SW480 (cell line): ENCODE measurements at places on chromosomes 3 and 15.

GRCh38 chr3:149077628-149078027 lies 8.7 kb downstream of the HLTF start:
- no peak for DNase-seq

GRCh38 chr15:73851689-73852088 lies 21.7 kb upstream of the TBC1D21 start:
- DNase-seq: peak; percentile 23

DNA sequence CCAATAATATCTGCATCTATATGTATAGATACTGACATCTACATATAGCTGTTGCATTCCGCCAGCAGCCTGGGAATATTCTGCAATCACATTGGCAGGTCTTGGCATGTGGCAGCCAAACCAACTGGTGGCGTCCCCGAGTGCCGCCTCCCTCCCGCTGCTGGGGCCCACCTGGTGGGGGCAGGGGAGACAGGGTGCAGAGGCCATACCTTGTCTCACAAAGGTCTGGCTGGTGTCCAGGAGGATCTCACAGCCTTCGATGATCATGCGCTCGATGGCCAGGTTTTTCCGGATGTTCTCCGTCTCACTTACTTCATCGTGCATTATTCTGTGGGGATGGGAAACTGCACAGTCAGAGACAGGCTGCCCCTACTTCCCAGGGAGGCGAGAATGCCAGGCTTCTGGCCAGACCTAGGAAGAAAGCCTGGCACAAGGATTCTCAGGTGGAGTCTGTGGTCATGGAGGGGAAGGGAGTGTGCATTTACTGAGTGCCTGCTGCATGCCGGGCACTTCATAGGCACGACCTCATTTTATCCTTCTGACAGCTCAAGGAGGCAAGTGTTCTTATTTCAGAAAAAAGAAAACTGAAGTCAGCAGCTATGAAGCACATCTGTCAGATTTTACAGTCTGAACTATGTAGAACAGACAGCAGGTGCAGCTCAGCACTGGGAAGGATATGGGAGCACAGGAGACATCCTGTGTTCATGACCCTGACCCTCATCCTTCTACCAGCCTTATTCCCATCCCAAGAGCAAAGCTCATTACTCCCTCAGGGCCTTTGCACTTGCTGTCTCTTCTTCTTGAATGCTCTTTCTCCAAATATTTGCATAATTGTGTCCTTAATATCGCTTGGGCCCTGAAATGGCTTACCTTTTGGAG lies 62.8 kb downstream of the RASGRF1 start:
- DNase-seq: no peak

DNA sequence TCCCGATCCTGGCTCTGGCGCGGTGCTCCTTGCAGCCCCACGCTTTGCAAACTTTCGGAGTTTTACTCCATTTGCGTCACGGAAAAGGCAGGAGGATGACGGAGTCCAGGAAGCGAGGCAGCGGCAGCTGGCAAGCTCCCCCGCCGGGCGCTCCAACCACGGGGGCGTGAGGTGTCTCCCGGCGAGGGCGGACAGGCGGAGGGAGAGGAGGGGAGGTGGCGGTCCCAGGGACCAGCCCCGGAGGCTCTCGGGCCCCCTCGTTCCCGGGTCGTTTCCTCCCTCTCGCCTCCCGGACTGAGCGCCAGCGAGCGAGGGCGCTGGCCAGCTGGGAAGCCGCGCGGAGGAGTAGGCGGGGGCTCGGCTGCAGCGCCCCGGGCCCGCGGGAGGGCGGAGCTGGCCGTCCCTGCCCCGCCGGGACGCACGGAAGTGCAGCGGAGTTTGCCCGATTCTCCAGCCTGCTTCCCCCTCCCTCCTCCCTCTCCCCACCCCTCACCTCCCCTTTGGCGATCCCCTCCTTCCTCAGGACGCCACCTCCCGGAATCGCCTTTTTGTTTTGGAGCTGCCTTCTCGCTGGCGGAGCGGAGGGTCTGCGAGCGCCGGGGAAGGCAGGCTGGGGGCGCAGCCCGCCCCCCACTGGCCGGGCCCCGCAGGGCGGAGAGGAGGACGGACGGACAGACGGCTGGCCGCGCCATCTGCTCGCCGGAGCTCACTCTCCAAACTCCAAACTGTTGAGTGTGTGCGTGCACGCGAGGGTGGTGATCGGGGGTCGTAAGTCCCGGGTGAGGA lies at the start of gene SNX33:
Gene SNX33 (plus strand): TSS at position 543 of the 786 bp plus-strand sequence. CDS start 1,191 bp downstream, outside the sequence.
- peak; percentile 60 for DNase-seq

GRCh38 chr15:80635953-80636352 lies 59.2 kb upstream of the ABHD17C start:
- DNase-seq: no peak

DNA sequence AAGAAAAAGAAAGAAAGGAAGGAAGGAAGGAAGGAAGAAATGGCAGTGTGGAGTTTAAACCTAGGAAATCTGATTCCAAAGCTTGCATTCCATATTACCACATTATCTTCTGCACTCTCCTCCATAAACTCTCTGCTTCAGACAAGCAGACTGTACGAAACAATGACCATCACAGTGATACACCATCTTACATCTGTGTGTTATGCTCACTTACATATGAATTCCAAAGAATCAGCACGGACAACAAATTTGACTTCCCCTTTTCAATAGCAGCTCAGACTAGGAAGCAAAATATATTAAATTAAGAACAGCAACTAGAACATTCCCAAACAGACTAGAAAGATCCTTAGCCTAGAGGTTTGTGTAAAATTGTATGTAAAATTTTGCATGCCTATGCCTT lies 18.0 kb upstream of the PPM1L start:
- DNase-seq: no peak

GRCh38 chr15:41888662-41889253 lies 5.1 kb downstream of the SPTBN5 start:
- no peak for DNase-seq

- DNase-seq: no peak
These were observed 17.1 kb downstream of the SLC9A9 start for GRCh38 chr3:143831208-143831607.

DNA sequence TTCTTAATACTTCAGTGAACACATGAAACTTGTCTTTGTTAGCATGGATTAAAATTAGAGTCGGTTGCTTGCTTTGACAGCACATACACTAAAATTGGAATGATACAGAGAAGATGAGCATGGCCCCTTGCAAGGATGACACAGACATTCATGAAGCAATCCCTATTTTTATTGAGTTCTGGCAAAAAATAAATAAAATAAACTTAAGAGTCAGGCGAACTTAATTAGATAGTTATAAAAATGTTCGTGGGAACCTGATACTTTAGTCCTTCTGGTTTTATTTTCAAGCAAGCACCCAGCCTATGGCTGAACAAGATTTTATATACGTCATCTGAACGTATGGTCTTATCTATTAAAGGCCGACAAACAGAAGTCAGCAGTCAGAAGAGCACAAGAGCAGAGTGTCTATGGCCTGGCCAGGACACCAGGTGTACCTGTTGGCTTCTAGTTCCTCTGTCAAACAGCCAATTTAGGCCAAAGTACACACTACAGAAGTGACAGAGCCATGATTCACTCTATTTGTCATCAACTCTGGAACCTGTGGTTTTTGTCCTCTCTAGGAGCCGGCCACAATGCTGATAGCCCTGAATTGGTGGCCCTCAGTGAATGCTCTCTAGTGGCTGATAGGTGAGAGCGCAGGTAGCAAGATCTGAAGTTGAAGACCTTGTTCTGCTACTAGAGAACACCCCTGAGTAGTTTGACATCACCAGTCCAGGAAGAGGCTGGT lies 64.3 kb downstream of the LEO1 start:
- peak; percentile 93 for DNase-seq

DNA sequence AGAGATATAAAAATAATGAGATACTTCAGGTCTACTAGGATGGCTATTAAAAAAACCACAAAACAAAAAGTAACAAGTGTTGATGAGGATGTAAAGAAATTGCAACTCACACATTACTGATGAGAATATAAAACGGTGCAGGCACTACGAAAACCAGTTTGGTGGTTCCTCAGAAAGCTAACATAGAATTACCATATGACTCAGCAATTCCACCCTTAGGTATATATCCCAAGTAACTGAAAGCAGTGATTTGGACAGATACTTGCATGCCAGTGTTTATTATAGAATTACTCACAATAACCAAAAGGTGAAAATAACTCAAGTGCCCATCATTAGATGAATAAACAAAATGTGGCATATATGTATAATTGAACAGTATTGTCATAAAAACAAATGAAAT lies 87.5 kb upstream of the MELTF start:
- DNase-seq: no peak

- DNase-seq: no peak
These were observed 508 bp upstream of the SMAD6 start for GRCh38 chr15:66701422-66702034.

GRCh38 chr15:73366766-73367623 lies 1.8 kb downstream of the HCN4 start:
- no peak for DNase-seq

- DNase-seq: no peak
These were observed 10.3 kb downstream of the PKM start for GRCh38 chr15:72220687-72221086.

DNA sequence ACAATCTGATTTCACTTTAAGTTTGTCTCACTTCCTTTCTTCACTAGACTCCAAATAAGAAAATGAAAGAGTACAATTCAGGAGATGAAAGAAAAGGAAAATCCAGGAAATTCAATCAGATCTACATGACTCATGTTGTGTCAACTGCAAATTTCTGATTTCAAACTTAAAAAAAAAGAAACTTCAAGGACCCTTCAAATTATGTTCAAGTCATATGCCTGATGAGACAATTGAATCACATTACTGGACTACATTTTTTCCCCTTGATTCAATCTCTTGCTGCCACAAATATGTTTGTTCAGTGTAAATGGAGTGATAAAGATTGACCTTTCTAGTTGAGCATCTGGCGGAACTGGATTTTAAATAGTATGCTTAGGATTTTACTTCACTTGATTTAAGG lies 37.4 kb downstream of the FRMD5 start:
- DNase-seq: peak; percentile 30

DNA sequence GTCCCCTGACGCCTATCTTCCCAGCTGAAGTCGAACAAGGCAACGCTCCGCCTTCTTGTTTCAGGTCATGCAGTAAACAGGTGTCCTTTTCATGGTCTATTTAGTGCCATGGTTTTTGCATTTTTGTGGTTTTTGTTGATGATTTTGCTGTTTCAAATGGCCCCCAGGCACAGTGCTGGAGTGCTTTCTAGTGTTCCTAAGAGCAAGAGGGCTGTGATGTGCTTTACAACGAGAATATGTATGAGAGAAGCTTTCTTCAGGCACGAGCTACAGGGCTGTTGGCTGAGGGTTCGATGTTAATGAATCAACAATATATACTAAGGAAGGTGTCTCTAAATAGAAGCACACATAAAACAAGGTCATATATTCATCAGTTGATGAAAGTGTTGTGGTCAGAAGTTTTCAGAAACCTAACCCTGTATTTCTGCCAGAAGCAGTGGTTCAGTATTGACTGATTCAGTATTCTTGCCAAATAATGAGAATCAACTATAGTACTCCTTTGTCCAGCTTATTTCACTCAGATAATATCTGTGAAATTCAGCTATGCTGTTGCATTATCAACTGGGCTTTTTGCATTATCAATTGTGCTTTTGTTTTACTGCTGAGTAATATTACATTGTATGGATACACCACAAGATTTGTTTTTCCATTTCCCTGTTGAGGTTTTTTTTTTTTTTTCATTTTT lies 18.5 kb downstream of the LIMD1 start:
- DNase-seq: peak; percentile 93

GRCh38 chr3:46586738-46587246 lies 20.7 kb upstream of the LRRC2 start:
- no peak for DNase-seq

GRCh38 chr3:67526246-67526645 lies 128.2 kb downstream of the SUCLG2 start:
- DNase-seq: peak; percentile 76

GRCh38 chr15:92449476-92449875 lies 55.8 kb downstream of the ST8SIA2 start:
- no peak for DNase-seq

GRCh38 chr15:68205558-68205944 lies 419 bp upstream of the CALML4 start:
- DNase-seq: no peak

DNA sequence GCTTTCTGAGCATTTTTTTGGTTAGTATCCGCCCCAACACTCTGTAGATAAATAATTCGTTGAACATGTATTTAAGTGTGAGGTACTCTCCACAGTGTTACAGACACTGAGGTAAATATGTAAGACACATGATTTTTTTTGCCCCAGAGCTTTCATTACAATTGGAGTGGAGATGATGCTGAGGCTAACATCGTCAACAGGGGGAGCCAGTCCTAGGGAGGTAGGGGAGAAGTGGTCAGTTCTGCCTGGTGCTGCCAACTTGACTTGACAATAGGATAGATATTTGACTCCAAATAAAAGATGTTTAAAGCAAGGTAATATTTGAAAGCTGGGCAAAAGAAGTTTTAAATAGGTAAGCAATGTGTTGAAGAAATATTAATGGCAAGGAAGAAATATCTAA lies 295.7 kb downstream of the UNC13C start:
- DNase-seq: no peak

GRCh38 chr3:122415762-122416654 lies at the start of gene WDR5B:
TSS of gene WDR5B (minus strand) at chr3:122416062. CDS start at chr3:122415528, 534 bp downstream.
- peak; percentile 96 for DNase-seq

- no peak for DNase-seq
These were observed 506.5 kb downstream of the MAGI1 start for GRCh38 chr3:65532215-65532614.

DNA sequence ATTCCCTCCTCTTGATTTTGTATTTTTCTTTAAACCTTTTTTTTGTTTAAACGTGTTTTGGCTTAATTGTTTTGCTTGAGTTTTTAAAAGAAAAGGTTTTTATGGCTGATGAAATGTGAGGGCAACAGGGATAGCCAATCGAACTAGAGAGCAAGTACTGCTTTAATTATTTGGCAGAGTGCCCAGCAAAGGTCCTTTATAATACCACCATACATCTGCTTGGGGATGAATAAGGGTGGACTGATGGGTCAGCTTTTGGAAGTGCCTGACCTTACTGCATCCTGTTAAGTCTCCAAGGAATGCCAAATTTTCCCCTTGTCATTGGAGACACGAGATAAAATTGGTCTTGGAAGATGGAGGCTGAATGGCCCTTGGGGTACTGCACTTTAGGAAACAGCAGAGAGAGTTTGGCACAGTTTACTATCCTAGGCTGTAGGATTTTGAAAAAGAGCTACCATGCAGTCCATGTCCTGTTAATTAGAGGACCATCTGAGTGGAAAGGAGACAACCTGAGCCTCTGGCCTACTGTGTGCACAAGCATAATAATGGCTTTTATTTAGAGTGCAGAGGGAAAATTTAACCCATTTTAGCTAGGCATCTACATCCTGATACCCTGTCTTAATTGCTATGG lies 19.8 kb upstream of the MTHFS start:
- DNase-seq: no peak

GRCh38 chr3:193772422-193772763 lies 179.4 kb downstream of the OPA1 start:
- DNase-seq: peak; percentile 37

DNA sequence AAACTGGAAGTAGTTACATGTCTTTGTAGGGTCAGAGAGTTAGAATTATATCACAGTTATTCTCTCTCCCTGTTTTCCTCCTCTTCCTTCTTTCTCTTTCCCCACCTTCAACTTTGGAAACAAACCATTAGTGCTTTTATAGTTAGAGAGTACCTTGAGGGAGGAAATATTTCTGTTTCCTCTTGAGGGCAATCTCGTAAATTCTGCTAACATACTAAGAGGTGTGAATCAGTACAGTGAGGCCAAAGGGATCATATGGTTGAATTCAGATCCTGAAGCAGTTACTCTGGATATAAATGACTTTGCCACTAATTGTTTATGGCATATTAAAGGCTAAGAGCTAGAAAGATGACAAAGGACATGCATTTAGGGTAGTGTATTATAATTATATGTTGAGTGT lies 60.3 kb upstream of the CCNL1 start:
- DNase-seq: no peak
